ENCODE measurements at places on chromosomes 5 and 9. TPM values are rescaled to one million over a fixed set of nuclear protein-coding genes. Genes with fewer than 3 reads are reported as not detected.

Gene EQTN
- not detected for total RNA-seq

Gene PCAT7
- 0.78 TPM for total RNA-seq

Gene PCDHA4
- total RNA-seq, result 1.5 TPM

Gene PPP3R2
- not detected for total RNA-seq

Gene FBN2
- 16.8 TPM for total RNA-seq

Gene ADGRD2
- not detected for total RNA-seq

Gene SEMA6A
- 0.39 TPM for total RNA-seq

Gene ANGPTL2
- total RNA-seq, result not detected

Gene ZNF300
- total RNA-seq, result 2.3 TPM

Gene ARAP3
- 5.7 TPM for total RNA-seq

Gene CCDC192
- total RNA-seq, result not detected

Gene MINAR2
- total RNA-seq, result not detected

Gene ABO
- not detected for total RNA-seq

Gene SPAAR
- total RNA-seq, result not detected

Gene OXCT1
- total RNA-seq, result 2.7 TPM

Gene PAX5
- total RNA-seq, result not detected

Gene PLEKHG4B
- 1.1 TPM for total RNA-seq

Gene TBC1D13
- 21.2 TPM for total RNA-seq

Gene RBM22
- 46.4 TPM for total RNA-seq

Gene PCDHB2
- total RNA-seq, result 3.5 TPM

All from A549 treated with CORT108297 at 1 μM for 4 hours (cell line).